ENCODE measurements at places on chromosomes 2 and 18.

DNA sequence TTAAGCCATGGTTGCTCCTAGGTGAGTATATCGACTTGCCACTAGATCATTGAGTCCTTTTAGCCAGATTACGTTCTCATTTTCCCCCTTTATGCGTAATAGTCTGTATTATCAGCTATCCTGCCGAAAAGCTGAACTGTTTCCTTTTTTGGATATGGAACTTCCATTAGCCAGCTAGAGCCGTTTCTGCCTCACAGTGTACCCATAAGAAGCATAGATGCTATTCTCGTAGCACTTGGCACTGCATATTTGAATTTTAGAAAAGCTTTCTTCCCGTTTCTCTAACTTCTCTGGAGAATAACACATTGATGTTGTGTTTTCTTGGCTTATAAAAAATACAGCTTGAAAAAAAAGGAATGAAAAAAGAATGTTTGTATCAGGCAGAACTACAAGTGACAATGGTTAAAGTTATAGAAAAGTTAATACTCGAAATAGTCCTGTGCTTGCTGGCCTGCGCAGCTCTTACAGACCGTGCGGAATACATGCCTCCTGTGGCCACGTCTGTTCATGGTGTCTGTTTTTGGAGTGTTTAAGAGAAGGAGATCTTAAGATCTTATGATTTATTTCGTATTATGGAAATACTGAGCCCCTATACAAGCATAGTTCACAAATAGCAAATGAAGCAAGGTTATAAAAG is 710 bp downstream of the DUSP19 start:
- DNase-seq, result no peak

DNA sequence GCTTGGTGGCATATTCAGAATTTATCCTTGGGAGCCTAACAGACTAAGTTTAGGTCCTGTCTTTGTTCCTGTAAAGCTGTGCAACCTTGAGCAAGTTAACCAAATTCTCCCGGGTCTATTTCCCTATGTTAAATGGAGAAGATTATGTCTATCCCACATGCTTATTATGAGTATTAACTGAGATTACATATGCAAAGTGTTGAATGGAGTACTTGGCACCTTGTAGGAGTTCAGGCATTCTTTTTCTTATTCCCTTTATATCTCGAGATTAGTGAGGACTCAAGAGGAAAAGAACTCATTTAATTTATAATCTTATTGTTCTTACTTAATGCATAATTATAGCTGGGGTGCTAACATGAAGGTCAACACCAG is 184.6 kb downstream of the FMNL2 start:
- no peak for DNase-seq

- DNase-seq, result no peak
These were observed 50.8 kb downstream of the AGAP1 start for GRCh38 chr2:235544689-235544969.

DNA sequence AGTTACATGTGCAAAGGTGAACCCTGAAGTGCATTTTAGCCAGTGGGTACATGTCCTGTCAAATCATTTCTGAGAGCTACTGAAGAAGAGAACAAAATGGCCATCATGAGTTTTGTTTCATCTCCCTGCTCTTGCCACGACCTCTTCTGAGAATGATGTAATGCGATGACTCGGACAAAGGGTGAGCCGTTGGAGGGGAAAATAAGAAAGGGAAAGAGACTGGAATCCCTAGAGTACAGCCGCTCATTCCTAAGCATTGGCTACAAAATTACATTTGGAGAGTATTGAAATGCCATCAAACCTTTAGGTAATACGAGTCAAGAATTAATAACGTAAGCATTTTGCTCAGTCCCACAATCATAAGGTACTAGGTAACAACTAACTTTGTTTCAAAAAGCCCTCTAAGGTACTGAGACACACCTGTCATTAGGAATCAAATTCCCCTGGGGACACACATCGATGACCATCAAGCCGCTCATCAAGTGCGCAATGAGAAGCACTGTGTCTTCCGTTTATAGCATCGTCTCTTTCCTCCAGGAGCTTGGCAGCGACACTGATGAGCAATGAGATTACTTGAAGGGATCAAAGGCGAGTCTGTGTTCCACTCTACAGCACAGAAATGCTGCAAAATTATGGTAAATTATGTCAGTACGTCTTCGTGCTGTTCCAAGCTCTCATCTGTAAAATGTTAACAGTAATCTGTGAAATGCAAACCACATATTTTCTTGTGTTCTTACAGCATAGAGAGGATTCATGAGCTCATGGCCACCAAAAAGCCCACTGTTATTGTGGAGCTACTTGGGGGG is 97.3 kb upstream of the PIEZO2 start:
- no peak for DNase-seq
